ENCODE measurements at places on chromosomes 4 and X.

GRCh38 chrX:134685668-134686067, 27.4 kb upstream of the PLAC1 start:
- DNase-seq: peak; percentile 81

DNA sequence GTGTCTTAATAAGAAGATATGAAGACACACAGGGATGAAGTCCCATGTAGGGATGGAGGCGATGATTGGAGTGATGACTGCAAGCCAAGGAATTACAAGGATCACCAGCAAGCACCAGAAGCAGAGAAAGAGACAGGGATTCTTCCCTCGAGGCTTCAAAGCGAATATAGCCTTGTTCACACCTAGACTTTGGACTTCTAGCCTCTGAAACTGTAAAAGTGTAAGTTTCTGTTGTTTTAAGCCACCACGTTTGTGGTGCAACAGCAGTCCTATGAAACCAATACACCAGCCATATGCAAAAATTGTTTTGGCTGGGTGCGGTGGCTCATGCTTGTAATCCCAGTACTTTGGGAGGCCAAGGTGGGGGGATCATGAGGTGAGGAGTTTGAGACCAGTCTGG, 9.8 kb upstream of the PDS5A start:
- DNase-seq: no peak

DNA sequence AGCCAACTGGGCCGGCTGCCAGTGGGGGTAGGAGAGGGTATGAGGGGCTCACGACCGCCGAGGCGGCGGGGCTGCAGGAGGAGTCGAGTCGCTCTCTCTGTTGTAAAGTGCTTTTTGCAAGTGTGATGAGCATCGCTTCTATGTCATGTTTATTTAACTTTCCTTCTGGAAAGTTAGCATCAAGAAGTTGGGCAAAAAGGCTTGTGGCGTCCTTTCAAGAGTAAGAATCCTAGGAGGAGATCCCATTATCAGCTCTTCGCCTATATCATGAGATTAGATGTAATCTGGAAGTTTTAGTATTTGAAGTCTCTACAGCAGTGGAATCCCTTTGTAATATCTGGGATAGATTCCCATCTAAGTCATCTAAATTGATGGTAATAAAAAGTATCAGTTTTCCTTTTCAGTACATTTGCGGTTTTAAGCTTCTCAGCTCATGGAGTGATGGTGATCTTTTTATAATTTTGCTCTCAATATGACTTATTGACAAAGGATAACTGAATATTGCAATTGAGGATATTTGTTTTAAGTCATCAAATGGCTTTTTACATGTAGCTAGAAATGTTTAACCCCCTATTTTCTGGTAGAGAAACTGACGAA, 1.7 kb downstream of the GALNT7 start:
- peak; percentile 29 for DNase-seq

- no peak for DNase-seq
These were observed 16.8 kb upstream of the IRAK1 start for GRCh38 chrX:154036513-154036912.

DNA sequence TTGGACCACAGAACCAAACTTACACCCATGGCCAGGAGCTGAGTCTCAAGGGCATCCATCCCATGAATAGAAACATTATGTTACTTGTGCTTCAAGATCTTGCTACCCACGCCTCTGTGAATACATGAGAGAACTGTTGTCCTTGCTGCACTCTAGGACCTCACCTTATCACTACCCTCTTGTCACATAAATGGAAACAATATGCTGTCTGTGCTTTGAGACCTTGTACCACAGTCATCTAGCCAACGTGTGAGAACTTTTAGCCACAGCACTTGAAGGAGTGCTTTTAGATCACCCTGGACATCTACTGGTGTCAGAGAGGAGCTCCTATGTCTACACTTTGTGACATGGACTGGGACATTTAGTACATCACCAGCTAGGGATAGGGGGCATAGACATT, 30.7 kb upstream of the HUWE1 start:
- DNase-seq: no peak

- DNase-seq: no peak
These were observed 10.7 kb downstream of the SEPTIN6 start for GRCh38 chrX:119682019-119682989.

- peak; percentile 54 for DNase-seq
These were observed 211.9 kb upstream of the UGT8 start for GRCh38 chr4:114386637-114387233.

GRCh38 chr4:154234576-154234975, 257.0 kb downstream of the DCHS2 start:
- no peak for DNase-seq

DNA sequence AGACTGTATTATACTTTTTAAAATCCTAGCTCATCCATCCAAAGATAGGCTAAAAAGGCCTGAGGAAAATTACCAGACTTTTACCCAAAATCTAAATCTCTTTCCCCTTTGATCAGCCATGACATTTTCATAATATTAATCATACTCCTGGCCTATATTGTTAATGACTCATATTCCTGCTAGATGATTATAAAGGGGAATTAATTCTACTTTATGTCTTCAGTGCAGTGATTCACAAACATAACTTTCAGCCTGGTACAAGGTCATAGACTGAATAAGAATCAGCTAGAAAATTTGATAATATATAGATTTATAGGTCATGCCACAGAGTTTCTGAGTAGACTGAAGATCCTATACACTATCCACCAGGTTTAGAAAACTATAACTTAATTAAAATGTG, 1905.4 kb downstream of the C4orf33 start:
- no peak for DNase-seq

- DNase-seq: no peak
These were observed 29.6 kb downstream of the C4orf54 start for GRCh38 chr4:99628040-99628439.

DNA sequence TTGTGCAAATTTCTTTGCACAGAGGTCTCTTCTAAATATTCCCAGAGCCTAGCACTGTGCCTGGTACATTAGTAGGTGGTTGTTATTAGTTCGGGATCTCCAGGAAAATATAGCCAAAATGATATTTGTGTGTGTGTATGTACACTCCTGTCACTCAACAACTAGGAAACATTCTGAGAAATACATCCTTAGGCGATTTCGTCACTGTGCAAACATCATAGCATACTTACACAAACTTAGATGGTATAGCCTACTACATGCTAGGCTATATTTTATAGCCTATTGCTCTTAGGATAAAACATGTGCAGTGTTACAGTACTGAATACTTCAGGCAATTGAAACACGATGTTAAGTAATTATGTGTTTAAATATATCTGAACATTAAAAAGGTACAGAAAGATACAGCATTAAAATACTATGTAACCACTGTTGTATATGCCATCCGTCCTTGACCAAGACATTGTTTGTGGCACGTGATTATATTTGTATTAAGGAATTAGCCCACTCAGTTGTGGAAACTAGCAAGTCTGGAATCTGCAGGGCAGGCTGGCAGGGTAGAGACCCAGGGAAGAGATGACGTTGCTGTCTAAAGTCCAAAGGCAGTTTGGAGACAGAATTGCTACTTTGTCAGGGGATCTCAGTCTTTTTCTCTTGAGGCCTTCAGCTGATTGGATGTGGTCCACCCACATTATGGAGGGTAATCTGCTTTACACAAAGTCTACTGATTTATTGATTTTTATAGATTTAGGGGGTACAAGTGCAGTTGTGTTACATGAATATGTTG, 106.9 kb downstream of the COL4A6 start:
- DNase-seq: no peak

- DNase-seq: no peak
These were observed 41.3 kb downstream of the LRBA start for GRCh38 chr4:150973626-150974251.

DNA sequence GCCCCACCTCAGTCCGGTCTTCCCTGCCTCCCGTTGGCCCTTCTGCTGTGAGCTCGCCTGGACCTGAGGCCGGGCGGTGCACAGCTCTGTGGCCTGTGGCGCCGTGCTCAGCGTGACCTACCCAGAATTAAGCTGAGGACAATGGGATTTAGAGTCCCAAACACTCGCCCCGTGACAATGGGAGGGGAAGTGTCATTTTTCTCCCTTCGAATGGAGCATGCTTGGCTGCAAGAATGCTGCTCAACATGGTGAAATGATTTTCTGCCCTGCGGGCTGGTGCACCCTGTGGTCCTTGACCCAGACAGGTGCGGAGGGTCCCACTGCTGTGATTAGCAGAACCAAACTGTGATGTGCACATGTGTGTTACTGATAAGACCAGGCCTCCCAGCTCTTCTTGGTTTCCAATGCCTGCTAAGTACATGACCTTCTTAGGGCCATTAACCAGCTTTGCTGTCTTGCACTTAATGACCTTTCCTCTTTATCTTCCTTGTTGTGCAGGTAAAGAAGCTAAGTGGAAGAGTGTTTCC, 772 bp downstream of the EOLA1 start:
- DNase-seq: no peak

DNA sequence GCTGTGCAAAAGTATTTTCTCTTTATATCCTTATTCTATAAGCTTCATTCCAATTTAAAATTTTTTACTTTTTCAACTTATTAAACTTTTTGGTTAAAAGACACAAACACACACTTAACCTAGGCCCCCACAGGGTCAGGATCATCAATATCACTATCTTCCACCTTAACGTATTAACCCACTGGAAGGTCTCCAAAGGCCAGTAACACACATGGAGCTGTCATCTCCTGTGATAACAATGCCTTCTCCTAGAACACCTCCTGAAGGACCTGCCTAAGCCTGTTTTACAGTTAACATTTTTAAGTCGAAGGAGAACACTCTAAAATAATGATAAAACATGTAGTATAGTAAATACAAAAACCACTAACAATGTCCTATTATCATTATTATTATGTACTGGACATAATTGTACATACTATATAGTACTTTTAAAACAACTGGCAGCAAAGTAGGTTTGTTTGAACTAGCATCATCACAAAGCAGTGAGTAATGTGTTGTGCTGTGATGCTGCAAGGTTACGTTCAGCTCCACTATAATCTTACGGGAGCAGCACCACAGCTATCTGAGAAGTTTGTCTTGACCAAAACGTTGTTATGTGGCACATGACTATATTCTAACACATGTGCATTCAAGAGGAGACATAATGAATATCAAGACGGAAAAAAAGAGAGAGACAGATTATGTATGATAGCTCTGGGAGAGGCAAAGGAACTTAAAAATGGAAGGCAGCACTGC, 33.7 kb downstream of the DHX15 start:
- no peak for DNase-seq

DNA sequence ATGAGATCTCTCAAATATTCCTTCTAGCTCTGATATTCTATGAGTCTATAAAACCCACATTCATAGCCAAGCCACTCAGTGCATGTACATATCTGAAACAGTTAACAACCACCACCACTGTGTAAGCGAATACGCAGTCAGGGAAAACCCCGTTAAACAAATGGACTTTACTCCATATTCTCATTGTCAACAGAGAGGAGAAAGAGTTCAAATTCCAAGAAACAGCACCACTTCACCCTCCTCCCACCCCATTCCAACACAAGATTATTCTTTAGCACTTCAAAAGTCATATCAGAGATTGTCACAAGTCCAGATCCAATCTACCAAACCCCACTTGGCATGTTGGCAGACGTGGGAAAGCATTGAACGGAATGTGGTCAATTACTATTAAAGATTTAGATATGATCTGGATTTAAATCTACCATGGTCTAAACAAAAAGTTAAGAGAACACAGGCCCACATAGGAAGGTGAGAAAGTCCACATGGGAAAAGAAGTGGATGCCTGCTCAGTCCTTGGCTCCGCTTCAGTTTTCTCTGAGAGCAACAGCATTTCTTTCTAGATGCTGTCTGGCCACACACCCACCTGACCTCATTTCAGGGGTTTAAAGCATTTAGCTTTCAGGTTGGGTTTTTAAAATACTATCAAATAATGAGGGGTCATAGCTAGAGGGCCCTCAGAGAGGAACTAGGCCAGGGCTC, 39.8 kb upstream of the KLHL13 start:
- no peak for DNase-seq

DNA sequence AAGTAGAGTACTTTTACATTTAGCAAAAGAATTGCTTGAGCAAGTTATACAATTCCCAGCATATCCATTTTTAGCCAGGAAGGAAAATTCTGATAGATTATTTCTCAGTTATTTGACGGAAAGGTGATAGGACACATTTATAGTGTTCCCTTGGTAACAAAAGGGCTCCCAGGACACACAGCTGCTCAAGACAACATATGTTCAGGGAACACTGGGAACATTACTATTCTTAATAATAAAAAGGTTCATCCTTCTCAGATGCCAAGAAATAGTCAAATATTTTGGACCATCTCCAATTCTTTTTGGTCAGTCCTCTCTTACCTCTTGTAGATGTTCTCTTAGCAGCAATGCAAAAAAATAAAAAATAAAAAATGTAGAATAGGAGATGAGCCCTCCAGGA, 66.8 kb upstream of the SMAD1 start:
- no peak for DNase-seq

DNA sequence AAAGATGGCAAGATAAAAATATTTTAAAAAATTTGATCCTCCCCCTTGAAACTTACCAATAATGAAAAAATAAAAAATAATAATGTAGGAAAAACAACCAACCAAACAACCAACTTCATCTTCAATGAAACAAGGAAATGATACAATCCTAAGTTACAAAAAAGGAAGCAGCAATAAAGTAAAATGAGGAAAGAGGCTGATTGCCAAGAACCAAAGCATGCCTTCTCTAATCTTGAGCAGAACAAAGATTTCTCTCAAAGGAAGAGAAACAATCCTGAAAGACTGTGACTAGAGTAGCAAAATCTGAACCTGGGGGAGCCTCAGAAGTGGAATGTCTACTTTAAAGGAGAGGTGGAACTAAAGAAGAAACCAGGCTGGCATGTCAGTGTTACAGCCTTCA, 10.9 kb upstream of the WDFY3 start:
- DNase-seq: no peak

DNA sequence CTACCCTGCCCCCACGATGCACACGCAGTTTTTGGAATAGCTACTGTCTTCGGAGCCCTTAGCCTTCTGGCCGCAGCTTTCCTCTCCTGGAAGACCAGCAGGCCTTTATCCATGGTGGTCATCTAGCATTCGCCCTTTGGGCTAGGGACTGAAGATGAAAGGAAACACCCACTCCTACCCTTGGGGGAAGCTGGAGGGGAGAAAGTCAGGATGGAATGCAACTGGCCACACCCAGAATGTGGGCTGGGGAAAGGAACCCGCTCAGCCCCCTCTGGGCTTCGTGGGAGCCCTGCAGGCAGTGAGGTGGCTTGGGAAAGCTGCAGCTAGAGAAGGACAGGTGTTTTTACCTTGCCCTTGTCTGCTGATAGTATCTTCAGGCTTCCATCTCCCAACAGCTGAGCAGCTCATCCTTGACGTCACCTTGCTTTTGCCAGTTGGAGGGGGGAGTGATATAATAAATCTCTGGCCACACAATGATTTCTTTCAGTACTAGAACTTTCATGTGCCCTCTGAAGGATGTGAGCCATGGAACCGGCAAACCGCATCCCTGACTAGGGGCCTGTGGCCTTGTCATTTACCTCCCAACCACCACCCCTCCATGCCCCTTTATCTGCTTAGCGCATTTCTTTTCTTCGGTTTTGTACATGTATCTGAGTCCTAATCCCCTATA, 59.0 kb downstream of the ELF4 start:
- DNase-seq: no peak

- DNase-seq: peak; percentile 73
These were observed 141.6 kb downstream of the DCLK2 start for GRCh38 chr4:150219841-150220240.

- no peak for DNase-seq
These were observed 172.6 kb downstream of the RBM46 start for GRCh38 chr4:154953691-154954090.

Measured in EH (cell line).